ENCODE measurements at places on chromosomes 1 and 21. TPM values are rescaled to one million over a fixed set of nuclear protein-coding genes. Genes with fewer than 3 reads are reported as not detected.

Gene C1orf232
- not detected for total RNA-seq

Gene RASAL2
- total RNA-seq = 28.3 TPM

Gene CFHR5
- not detected for total RNA-seq

Gene NBPF6
- total RNA-seq = not detected

Gene RASSF5
- total RNA-seq = 7.8 TPM

Gene ADGRB2
- 12.1 TPM for total RNA-seq

Gene CHI3L1
- not detected for total RNA-seq

Gene HNRNPCL2
- not detected for total RNA-seq

All from left ventricle myocardium inferior (tissue), 1 donor.